Activated effector memory CD4-positive, alpha-beta T cell treated with anti-CD3 and anti-CD28 coated beads, Interleukin-2, amount 50 U/mL, for 16 hours (primary cell): ENCODE measurements at places on chromosomes 11 and 22.

DNA sequence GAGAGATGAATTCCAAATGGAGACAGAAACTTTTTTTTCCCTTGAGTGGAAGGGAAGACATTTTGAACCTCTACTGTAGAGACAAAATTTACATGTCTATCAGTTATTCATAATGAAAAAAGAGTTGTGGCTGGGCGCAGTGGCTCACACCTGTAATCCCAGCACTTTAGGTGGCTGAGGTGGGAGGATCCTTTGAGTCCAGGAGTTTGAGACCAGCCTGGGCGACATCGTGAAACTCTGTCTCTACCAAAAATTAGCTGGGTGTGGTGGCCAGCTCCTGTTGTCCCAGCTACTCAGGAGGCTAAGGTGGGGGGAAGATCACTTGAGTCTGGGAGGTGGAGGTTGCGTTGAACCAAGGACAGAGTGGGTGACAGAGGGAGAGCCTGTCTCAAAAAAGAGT lies 4.1 kb downstream of the EED start:
- DNase-seq: no peak

DNA sequence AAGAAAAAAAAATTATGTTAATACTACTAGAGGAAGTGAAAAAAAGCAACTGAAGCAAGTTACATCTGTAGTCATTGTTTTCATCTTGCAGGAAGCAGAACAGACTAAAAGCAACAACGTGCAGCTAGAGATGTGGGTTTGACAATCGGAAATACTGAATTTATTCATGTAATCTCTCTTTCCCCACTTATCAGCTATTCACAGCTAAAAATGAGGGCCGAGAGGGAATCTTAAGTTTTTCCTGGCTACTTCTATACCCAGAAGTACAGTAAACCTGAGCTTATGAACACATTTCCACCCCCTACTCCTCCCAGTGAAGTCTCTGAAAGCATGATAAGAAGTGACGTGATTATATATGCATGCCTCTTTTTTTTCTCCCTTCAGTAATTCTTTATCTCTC lies 116.5 kb downstream of the SPON1 start:
- no peak for DNase-seq

DNA sequence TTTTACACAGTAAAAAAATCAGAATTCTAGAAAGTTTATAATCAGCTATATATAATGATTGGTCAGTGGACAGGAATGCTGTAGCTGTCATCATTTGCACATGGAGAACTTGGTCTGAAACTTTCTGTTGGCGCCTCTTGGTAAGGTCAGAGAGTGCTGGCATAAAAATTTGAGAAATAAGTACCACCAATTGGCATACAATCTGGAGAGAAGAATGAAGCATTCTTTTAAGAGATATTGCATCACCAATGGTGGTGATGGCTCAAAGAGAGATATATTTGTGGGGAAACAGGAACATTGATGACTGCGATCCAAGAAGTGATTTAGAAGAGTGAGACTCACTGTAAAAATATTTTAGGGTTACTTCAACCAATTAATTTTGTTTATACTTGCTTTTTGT lies 19.8 kb upstream of the OOSP1 start:
- DNase-seq: no peak

DNA sequence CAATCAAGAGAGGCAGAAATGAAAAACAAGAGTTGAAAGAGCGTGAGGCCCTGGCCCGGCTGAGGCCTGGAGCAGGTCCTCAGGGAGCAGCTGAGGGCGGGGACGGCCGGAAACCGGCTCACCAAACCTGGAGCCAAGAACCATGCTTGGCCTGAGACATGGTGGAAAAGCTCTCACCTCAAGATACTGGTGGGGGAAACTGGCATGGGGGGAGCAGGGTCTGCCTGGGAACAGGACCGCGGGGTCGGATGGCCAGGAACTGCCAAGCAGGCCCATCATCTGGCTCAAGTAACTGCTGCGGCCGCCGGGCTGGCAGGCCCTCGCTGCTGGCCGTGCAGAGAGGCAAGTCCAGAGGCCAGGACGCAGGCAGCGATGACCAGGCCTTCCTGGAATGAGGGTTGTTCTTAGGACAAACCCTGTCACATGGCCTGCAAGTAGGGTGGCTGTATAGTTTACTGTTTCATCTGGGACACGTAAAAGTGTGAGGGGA lies 18.9 kb upstream of the WNT11 start:
- no peak for DNase-seq

GRCh38 chr11:748007-748359 lies 719 bp downstream of the TALDO1 start:
- no peak for DNase-seq

DNA sequence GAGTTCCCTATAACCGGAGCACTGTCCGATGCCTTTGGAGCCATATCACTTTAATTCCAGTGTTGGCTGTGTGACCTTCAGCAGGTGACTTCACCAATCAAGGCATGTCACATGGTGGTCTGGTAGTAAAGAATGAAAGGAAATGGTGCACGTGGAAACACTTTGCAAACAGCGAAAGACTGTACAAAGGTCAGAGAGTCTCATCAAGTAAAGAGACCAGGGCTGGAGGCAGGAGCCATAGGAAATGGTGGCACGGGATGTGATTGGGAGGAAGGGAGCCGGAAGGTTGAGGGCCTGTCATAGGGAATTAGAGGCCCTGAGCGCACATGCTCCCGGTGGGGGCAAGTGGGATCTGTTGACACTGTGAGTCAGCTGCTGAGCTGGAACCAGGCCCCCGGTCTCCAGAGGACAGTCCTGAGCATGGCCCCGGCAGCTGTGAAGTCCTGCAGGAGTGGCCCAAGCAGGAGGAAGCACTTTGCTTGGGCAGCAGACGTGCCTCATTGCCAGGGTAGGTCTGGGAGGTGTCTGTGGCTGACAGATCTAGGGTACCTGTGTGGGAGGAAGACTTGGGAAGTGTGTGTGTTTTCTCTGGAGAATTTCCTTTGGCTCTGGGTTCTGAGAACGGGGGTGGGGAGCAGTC lies 2.0 kb downstream of the DAGLA start:
- no peak for DNase-seq

- DNase-seq: no peak
Measured at GRCh38 chr22:25698461-25698860, 43.5 kb upstream of the MYO18B start.

DNA sequence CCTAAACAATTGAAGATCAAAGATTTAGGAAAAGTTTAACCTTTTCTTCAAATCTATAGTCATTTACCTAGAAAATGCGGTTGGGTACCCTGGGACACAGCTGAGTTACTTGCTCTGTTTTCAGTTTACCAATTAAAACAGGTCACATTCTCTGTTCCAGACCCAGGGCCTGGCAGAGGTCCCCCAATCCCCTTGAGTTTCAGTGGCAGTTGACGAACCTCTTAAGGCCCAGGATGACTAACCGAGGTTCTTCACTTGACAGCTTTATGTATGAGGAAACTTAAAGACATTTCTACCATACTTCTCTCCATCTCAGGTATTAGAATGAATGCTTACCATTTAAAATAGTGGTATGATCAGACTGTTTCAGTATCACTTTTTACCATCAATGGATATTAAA lies 16.3 kb downstream of the LDHAL6A start:
- DNase-seq: no peak

DNA sequence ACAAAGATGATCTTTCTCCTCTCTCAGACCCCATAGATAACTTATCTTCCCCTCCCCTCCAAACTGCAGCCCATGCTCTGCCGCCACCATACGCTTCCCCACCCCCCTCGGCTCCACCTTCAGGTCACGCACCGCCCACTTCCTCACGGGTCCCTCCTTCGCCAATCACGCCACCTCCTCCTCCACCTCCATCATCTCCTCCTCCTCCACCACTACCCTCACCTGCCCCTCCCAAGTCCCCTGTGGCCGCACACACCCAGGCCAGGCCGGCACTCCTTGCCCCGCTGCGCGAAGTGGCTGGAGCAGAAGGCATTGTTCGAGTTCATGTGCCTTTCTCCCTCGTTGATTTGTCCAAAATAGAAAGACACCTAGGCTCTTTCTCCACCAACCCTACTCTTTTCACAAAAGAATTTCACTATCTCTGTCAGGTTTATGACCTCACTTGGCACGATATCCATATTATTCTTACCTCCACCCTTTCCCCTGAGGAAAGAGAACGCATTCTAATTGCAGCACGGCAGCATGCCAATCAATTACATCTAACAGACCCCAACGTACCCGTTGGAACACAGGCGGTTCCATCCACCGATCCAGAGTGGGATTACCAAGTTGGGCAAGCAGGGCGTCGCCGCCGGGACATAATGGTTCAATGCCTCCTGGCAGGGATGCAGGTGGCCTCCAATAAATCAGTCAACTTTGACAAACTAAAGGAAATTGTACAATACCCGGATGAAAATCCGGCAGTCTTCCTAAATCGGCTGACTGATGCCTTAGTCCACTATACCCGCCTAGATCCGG lies 12.3 kb upstream of the OR56A3 start:
- peak; percentile 25 for DNase-seq

GRCh38 chr11:75028321-75028720 lies 39.6 kb downstream of the NEU3 start:
- no peak for DNase-seq

DNA sequence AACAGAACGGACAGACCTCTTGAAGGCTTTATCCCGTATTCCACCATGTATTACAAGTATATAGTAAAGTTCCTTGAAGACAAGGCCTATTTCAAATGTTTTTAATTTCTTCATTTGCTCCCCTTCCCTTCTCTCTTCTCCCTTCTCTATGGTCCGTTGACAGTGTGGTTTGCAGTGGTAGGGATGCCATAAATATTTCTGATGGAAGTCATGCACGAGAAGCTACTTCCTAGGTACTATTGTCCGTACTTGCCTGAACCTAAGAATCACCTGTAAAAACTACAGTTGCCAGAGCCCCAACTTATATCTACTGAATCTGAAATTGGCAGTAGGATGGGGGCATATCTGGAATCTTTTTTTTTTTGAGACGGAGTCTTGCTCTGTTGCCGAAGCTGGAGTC lies 2.8 kb downstream of the PISD start:
- DNase-seq: no peak

GRCh38 chr22:25990940-25991339 lies 178.3 kb upstream of the SEZ6L start:
- DNase-seq: no peak

- peak; percentile 54 for DNase-seq
Measured at GRCh38 chr22:47203554-47203991, 441.1 kb downstream of the TBC1D22A start.

DNA sequence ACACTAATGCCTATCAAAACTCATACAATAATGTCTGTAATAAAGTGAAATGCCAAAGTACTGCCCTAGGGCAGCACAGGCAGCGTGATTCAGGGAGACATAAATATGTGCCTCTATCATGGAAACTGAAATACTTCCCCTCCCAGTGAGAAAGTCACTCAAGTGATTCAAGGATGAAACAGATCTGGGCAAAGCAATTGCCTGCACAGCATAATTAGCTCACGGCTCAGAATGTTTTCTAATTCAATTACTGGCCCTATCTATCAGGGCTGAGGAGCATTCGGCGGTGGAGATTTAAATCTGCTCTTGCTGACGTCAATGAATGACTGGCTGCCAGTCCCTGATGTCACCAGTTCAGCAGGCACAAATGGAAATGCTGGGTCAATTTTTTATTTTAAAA lies 27.7 kb upstream of the PPP2R1B start:
- no peak for DNase-seq

DNA sequence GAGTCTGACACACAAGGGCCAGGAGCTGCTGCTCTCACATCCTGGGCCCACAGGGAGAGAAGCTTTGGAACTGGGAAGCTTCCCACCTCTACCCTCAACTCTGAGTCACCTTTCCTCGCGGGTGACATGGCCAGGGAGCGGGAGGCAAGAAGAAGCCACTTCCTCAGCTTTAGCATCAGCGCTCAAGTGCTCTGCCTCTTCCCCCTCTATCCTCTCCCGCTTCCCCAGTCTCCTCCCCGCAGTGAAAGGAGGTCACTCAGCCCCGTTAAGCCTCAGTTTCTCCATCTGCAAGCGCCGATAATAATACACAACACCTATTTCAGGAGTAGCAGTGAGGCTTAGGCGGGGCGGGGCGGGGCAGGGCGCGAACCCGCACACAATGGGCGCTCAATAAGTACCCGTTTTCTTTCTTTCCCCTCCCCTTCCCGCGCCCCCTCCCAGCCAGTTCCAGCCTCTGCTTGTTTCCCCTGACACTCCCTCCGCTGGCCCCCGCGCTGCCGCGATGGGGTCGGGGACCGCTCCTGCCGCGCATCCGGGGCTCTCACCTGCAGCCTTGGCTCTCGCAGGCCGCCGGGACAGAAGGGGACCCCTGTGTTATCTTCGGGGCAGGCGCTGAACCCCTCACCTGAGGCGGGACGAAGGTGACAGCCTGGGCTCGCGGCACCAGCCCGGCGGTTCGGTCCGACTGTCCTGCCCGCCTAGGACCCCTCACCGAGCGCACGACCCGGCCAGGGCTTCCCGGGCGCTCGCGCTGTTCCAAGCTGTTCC lies 892 bp downstream of the GDPD5 start:
- peak; percentile 76 for DNase-seq

DNA sequence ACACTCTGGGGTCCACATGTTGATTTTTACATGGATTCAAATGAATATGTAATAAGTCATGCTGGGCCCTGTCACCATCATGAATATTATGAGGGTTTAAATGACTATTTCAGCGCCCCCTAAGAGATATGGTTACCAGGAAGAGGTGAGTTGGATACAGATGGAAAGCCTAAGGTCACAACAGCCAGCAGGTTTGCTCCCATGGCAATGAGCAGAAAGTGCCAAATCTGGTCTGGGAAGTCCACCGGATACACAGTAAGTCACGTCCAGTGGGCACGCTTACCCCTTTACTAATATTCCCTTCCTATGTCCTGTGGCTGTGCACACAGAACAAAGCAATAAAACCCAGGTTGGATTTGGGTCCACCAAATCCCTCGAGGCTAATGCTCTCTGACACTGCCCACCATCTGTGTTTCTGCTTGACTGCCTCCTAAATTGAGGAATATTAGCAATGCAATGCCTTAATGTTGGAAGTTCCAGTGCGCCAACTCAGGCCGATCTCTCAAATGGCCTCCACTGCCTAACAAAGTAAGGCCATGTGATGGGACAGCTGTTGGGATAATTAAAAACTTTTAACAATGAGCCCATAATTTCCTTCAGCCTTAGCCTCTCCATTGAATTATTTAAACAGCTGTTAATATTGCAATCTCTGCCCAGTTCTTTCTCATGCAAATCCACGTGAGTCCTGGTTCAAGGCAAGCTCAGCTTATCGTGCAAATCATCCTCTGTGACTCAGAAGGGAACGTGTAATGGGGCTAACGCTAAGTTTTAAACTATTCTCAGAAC lies 97.6 kb downstream of the SLC1A2 start:
- no peak for DNase-seq

DNA sequence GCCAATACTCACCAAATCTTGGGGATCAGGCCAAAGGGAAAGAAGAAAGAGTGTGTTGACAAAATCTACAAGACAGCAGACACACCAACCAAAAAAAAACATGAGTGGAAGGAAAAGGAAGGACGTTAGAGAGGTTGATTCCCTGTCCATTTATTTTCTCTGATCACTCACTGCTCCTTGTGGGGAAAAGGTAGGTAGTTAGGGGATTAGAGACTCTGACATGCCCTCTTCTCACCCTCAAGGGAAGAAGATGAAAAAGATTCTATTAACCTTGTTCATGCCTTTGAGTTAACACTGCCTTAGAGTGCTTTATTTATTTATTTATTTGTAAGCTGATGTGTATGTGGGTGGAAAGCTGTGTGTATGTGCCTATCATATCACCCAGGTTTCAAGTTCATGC lies at the start of gene OR52H1:
TSS of gene OR52H1 (minus strand) at position 101 of the 400 bp plus-strand sequence. CDS start 3,035 bp downstream, outside the sequence.
- DNase-seq: no peak

- peak; percentile 25 for DNase-seq
Measured at GRCh38 chr22:49154433-49154832, 673.2 kb downstream of the BRD1 start.
